Thoracic aorta (tissue), 2 donors: ENCODE measurements at places on chromosomes 16 and 17.
A peak's percentile ranks its signal among the peaks of the same experiment; 100 is the strongest.

- peaks cover 22% of the 10 kb centered on the region for H3K4me1 ChIP-seq
- no peaks in the 10 kb centered on the region for H3K27me3 ChIP-seq
- H3K4me3 ChIP-seq: peak overlapping the region; percentile 83
- no peaks in the 10 kb centered on the region for H3K36me3 ChIP-seq
These were observed 31.0 kb upstream of the ARL4D start for GRCh38 chr17:43367737-43368242.

GRCh38 chr17:31273516-31273915 is 23.5 kb downstream of the OMG start:
- no peak overlapping the region for H3K27ac ChIP-seq
- H3K27me3 ChIP-seq: no peaks in the 10 kb centered on the region
- H3K4me3 ChIP-seq: no peak overlapping the region
- H3K4me1 ChIP-seq: peaks cover 17% of the 10 kb centered on the region

GRCh38 chr16:30521873-30522641 is 4.3 kb downstream of the ZNF768 start:
- H3K27ac ChIP-seq: no peak overlapping the region
- no peaks in the 10 kb centered on the region for H3K36me3 ChIP-seq
- no peaks in the 10 kb centered on the region for H3K27me3 ChIP-seq
- no peak overlapping the region for H3K4me3 ChIP-seq
- no peak for DNase-seq

GRCh38 chr16:3143598-3144320 is 8.9 kb downstream of the ZNF213 start:
- DNase-seq: no peak
- no peak overlapping the region for H3K27ac ChIP-seq
- no peaks in the 10 kb centered on the region for H3K27me3 ChIP-seq
- H3K36me3 ChIP-seq: peaks cover 11% of the 10 kb centered on the region
- no peak overlapping the region for H3K4me3 ChIP-seq

DNA sequence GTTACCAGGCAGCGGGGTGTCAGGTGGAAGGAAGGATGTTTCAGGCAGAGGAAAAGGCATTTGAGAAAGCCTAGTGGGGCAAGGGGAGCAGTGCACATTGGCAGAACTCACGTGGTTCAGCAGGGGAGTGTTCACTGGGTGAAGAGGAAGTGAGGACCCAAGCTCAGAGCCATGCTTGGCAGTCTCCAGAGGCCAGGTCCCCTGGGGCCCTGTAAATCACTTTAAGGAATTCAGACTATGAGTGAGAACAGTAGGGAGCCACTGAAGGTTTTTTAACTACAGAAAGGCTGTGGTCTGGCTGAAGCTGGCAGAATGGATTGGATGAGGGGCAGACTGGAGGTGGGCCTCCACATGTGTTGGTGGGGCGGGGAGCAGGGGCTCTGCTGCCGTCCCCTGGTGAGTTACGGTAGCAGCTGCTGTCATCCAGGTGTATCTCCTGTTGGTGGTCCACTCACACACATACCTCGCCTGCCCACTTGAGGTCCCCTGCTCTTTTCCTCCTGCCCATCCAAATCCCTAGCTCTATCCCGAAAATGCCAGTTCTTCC is 5.1 kb downstream of the CLEC16A start:
- H3K4me3 ChIP-seq: no peak overlapping the region
- H3K36me3 ChIP-seq: no peaks in the 10 kb centered on the region
- H3K27me3 ChIP-seq: no peaks in the 10 kb centered on the region
- DNase-seq: no peak
- peaks cover 37% of the 10 kb centered on the region for H3K4me1 ChIP-seq

DNA sequence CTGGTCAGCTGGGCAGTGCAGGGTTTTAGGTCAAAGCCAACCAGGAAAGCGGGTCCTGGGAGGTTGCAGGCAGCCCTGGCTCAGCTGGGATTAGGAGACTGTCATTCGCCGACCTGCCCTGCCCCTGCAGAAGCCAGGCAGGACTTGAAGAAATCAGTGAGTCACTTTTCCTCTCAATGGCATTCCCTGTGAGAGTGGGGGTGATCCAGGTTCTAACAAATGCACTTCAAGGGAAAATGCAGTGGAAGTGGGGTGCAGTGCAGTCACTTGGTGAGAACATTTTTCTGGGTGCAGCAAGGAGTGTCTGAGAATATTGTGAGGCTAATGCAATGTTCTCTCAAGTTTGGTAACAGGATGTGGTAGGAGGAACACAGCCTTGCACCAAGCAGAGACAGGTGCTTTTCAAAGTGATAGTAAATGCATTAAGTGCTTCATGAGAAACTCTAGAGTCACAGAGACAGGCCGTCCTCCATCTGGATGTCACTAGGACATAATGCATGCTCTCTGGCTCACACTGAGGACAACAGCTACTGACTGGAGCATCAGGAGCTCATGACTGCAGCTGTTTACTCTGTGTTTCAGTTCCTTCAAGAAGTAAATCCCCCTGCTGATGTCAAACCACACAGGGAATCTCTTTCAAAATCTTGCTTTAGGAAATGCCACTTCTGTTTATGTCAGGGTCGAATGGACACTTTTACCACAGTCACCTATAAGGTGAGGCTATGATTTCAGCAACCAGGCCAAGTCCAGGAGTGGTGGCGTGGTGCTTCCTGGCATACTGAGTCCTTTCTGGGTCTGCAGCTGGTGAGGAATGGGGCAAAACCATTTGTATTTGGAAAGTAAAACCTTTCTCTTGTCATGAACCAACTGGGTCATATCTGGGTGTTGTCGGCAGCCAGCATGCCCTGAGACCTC is 16.7 kb downstream of the CDK5R1 start:
- H3K27me3 ChIP-seq: no peaks in the 10 kb centered on the region
- H3K36me3 ChIP-seq: no peaks in the 10 kb centered on the region
- H3K27ac ChIP-seq: no peak overlapping the region
- DNase-seq: no peak
- no peaks in the 10 kb centered on the region for H3K4me1 ChIP-seq

DNA sequence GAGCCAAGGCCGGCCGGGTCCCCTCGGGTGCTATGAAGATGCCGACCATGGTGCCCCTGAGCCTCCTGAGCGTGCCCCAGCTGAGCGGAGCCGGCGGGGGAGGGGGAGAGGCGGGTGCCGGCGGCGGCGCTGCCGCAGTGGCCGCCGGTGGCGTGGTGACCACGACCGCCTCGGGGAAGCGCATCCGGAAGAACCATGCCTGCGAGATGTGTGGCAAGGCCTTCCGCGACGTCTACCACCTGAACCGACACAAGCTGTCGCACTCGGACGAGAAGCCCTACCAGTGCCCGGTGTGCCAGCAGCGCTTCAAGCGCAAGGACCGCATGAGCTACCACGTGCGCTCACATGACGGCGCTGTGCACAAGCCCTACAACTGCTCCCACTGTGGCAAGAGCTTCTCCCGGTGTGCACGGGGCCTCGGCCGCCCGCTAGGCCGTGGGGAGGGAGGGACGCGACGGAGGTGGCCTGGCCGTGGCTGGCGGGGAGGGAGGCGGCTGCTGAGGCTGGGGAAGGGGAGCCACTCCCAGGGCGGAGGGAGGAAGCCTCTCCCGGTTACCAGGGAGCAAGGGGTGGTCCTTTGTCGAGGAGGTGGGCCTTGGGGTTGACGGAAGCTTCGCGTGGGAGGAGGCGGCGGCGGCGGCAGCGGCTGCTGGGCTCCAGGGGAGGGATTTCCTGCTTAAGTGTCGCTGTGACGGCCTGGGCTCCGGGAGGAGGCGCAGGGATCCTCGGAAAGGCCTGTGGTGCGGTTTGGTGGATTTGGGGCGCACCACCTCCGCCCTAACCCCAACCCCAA is 1.3 kb downstream of the MAZ start:
- H3K4me1 ChIP-seq: peaks cover 56% of the 10 kb centered on the region
- H3K4me3 ChIP-seq: peak overlapping the region; percentile 75
- no peaks in the 10 kb centered on the region for H3K27me3 ChIP-seq

- H3K36me3 ChIP-seq: no peaks in the 10 kb centered on the region
- no peaks in the 10 kb centered on the region for H3K27me3 ChIP-seq
- no peak overlapping the region for H3K27ac ChIP-seq
- no peak for DNase-seq
- no peak overlapping the region for H3K4me3 ChIP-seq
These were observed 72.6 kb upstream of the CNEP1R1 start for GRCh38 chr16:49952386-49952785.

DNA sequence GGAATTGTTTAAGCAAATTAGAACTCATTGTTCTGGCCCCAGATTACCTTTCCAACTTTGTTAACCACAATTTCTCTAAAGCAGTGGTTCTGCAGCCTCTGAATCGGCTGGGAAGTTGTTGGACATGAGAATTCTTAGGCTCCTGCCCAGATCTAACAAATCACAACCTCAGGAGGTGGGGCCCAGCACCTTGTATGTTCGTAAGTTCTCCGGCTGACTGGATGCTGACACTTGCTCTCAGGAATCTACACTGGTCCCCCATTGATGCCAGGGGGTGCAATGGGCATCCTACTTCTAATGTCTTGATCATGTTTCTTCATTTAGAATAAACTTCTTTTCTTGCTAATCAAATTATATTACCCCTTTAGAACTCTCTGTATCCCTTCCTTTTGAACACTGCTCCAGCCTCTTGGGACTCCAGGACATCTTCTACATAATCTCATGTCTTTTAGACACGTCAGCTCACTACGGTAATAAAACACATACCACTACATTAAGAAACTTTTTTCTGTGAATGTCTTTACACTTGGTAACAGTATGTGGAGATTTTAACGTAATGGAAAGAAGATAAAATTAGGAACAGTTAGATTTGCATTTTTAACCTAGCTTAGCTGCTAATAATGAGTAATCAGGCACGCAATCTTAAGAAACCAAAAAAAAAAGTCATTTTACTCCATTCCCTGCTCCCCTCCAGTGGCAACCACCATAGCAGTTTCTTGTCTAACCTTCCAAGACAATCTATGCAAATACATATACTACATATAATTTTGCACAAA is 143.2 kb downstream of the ITFG1 start:
- H3K4me1 ChIP-seq: no peaks in the 10 kb centered on the region
- H3K4me3 ChIP-seq: no peak overlapping the region
- H3K27ac ChIP-seq: no peak overlapping the region
- H3K36me3 ChIP-seq: no peaks in the 10 kb centered on the region
- DNase-seq: no peak

DNA sequence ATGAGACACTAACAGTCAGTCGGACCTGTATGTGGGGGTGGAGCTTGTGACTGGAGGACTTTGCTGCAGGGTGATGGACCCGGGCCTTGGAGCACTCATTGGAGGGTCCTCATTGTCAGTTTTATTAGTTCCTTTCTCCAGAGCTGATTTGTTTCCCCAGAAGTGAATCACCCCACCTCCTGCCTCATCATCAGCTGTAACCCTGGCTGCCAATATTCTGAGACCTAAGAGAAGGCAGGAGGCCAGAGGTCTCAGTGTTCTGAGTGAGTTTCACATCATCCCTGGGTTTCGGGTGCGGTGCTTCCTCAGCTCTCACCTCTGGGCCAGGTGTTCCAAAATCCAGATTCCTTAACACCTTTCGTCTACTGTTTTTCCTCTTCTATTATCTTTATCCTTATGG is 49.9 kb upstream of the KIFC3 start:
- no peak overlapping the region for H3K27ac ChIP-seq
- no peak for DNase-seq
- H3K36me3 ChIP-seq: no peaks in the 10 kb centered on the region

- DNase-seq: no peak
- H3K36me3 ChIP-seq: no peaks in the 10 kb centered on the region
- no peak overlapping the region for H3K4me3 ChIP-seq
- peaks cover 14% of the 10 kb centered on the region for H3K4me1 ChIP-seq
These were observed 194.3 kb downstream of the ZNF423 start for GRCh38 chr16:49661465-49662187.

GRCh38 chr16:51193879-51194278 is 42.8 kb upstream of the SALL1 start:
- H3K4me1 ChIP-seq: no peaks in the 10 kb centered on the region
- H3K27me3 ChIP-seq: no peaks in the 10 kb centered on the region
- no peak overlapping the region for H3K27ac ChIP-seq
- H3K4me3 ChIP-seq: no peak overlapping the region
- DNase-seq: no peak
- H3K36me3 ChIP-seq: no peaks in the 10 kb centered on the region

DNA sequence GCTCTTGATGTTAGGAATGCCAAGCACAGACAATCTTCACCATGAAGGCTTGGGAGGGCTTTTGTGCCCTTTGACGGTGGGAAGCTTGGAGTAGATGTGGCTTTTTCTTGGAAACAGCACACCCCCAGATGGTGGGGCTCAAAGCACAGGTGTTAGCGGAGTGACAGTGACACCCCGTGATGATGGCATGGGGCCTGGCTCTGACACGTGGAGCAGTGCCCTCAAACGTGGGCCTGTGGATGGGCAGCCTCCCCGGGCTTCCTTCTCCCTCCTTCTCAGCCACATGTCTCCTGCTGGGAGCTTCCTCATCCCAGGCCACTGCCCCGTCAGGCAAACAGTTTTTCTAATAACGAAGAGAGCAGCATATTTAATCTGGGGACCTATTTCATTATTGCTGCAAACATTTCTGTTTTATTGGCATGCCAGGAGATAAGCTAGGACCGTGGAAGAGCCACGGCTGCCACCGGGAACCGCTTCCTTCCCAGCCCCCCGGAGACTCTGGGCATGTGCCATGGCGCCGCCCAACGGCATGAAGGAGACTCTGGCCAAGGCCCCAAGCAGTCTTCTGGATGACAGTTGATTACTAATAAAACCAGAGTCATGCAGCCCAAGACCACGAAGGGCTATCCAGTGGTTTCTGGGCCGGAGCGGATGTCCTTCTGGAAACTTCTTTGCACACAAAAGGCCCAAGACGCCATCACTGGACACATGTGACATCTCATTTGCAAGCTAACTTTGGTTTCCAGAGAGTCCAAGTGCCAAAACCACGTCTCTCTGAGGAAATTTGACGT is 280.3 kb upstream of the FOXF1 start:
- no peaks in the 10 kb centered on the region for H3K36me3 ChIP-seq
- H3K27me3 ChIP-seq: no peaks in the 10 kb centered on the region
- no peak for DNase-seq
- no peaks in the 10 kb centered on the region for H3K4me1 ChIP-seq
- H3K27ac ChIP-seq: no peak overlapping the region
- no peak overlapping the region for H3K4me3 ChIP-seq

- H3K36me3 ChIP-seq: peaks cover 20% of the 10 kb centered on the region
- no peak overlapping the region for H3K4me3 ChIP-seq
- H3K27me3 ChIP-seq: no peaks in the 10 kb centered on the region
- no peak for DNase-seq
- no peak overlapping the region for H3K27ac ChIP-seq
These were observed 37.5 kb downstream of the MPRIP start for GRCh38 chr17:17079761-17080160.

GRCh38 chr17:38507921-38508569 is 79.8 kb downstream of the ARHGAP23 start:
- H3K36me3 ChIP-seq: peaks cover 30% of the 10 kb centered on the region
- DNase-seq: no peak
- H3K27me3 ChIP-seq: no peaks in the 10 kb centered on the region
- H3K27ac ChIP-seq: no peak overlapping the region
